ENCODE measurements at places on chromosomes 13 and 19. TPM values are rescaled to one million over a fixed set of nuclear protein-coding genes. Genes with fewer than 3 reads are reported as not detected.

DNA sequence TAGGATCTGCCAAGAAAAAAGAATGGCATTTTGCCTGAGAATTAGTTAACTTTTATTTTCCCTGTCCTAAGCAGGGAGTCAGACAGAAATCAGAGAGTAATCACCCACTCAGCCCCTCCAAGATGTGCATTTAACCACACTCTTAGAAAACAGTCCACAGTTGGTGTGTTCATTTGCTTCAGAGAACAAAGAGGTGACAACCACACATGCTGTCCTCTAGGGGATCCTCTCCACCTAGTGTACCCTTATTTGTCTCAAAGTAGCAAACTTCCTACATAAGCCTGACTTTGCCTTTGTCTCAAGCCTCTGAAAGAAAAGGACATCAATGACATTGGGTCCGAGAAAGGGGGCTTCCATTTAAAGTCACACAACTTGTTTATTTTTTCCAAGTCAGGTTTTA, 107.0 kb upstream of the RFC3 start:
- DNase-seq = no peak

GRCh38 chr13:113329656-113330312, 32.7 kb downstream of the LAMP1 start:
- DNase-seq = no peak

DNA sequence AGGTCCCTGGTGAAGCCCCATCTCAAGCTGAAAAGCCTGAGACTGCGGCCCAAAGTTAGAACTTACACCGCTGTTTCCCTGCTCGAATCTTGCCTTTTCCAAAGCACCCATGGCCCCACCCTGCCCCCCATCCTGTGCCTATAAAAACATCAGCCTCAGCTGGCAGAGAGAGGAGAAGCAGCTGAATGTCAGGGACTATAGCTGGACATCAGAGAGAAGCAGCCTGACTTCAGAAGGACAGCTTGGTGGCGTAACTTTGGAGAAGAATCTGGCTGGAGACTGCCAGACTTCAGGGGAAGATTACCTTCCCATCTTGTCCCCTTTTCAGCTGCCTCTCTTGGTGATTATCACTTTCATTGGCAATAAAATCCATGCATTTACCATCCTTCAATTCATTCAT, 9.3 kb upstream of the RCBTB2 start:
- DNase-seq = no peak

DNA sequence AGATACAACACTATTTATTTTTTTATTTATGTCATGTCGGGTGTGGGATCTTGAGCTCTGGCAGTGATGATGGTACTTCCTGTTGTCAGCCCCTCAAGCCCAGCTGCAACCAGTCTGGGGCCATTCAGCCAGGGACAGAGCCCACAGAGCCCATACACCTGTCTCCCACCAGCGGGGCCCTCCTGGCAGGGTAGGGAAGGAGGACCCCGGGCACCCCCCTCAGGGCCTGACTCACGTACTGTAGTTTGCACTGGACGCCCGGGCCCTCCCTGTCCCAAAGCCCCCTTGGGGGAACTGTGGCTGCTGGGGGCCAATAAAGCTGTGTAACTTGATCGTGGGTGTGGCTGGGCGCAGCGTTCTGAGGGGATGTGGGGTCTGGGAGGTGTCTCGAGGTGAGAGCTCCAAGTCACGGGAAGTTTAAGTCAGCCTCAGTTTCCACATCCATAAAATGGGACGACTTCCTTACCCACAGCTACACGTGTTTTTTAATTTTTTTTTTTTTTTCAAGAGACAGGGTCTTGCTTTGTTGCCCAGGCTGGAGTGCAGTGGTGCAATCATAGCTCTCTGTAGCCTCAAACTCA, 9.5 kb downstream of the ATG4D start:
- DNase-seq = no peak

DNA sequence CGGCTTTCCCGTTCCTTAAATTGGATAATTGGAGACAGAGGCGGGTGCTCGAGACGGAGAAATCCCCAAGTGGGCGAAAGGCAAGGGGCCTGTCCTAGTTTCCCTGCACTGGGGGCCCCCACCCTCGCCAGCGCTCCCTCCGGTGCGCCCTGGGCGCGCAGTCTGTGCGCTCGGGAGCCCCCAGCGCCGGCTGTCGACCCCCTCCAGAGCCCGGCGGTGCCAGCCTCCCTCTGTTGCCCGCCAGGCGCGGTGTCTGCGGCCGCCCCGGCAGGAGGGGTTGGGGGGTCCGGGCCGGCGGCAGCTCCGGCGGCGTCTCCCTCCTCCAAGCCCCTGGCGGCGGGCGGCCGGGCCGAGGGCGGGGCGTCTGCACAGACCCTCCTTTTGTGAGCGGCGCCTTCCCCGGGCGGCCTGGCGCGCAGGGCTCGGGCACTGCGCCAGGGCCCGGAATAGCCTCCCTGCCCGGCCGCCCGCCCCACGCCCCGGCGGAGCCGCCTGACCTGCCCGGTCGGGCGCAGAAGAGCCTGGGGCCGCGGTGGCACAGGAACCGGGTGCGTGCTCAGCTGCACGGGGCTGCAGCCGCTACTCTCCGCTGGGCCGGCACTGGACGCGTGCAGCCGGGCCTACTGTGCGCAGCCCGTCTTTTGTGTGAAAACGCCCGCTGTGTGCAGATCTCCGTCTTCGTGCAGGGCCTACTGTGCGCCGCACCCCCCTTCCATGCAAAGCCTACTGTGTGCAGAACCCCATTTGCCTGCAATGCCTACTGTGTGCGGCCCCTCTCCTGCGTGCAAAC, 13.2 kb downstream of the GADD45B start:
- peak; percentile 66 for DNase-seq

DNA sequence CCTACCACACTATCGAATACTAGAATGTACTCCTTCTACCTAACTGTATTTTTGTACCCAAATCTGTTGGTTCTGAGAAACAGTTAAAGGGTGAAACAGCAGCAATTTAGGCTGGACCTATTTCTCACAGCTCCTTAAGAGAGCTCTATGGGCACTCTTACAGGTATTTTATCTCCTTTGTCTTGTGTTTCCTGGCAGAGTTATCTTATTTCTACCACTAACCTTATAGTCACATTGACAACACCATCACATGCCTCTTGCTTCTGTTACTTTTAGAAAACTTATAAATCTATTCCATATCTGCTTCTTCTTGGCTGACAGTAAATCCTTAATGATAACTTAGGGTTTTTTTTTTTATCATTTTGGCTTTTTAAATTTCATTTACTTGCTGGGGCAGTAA, 130.7 kb downstream of the MYO16 start:
- DNase-seq = no peak

- DNase-seq = peak; percentile 69
These were observed 1.5 kb downstream of the KMT5C start for GRCh38 chr19:55341171-55341588.

Gene IRF2BP1
- total RNA-seq = 42.9 TPM

GRCh38 chr19:49111218-49111998, 2.8 kb upstream of the LIN7B start:
- DNase-seq = no peak

Gene CGB8
- total RNA-seq = 0.61 TPM

Gene FXYD1
- not detected for total RNA-seq

DNA sequence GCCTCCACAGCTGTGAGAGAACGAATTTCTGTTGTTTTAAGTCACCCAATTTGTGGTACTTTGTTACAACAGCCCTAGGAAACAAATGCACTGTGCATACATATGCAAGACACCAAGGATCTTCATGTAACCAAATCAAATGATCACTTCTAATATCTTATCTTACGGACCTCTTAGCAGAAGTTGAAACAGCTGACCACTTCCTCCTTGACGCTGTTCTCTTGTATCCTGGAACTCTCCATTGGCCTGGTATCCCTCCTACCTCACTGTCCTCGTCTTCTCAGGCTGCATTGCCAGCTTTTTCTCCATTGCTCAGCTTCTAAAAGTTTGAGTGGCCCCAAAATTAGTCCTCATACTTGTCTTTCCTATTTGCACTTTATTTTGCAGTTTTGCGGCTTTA, 200.4 kb downstream of the DLEU7 start:
- DNase-seq = no peak

DNA sequence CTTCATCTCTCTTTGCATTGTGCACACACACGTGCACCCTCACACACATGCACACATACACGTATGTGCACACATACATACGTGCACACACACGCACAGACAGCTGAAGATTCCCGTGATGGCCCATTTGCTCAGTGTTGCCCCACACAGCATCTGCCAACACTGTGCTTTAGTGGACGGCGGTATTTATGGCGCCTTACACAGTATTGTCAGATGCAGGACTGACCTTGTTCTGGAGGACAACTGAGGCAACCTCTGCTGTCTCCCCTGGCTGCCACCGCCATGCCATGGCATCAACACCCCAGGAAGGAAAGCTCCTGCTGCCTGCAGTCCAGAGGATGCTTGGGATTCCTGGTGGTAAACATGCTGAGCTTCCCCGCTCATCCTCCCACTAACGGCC, 316.4 kb downstream of the TEX29 start:
- DNase-seq = no peak

Gene DENND1C
- not detected for total RNA-seq

GRCh38 chr19:3423183-3423829, 56.9 kb downstream of the NFIC start:
- no peak for DNase-seq

Gene MYO16
- total RNA-seq = 0.05 TPM

DNA sequence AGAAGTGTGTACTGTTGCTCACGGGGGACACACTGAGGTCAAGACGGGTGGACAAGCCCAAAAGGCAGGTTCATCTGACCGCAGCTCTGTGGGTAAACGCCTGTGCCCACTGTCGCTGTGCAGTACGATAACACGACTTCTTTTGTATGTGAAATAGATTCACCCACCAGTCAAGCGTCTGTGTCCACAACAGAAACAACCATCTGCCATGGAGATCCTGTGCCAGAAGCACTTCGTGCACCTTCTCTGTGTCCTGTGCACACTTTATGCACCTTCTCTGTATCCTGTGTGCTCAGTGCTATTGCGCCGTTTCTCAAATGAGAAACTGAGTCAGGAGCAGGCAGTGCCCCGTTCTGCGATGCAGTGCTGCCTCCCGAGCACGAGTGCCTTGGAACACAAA, 138.9 kb downstream of the ATP11A start:
- no peak for DNase-seq

- no peak for DNase-seq
These were observed 18.9 kb downstream of the TGFB1 start for GRCh38 chr19:41334793-41335192.

DNA sequence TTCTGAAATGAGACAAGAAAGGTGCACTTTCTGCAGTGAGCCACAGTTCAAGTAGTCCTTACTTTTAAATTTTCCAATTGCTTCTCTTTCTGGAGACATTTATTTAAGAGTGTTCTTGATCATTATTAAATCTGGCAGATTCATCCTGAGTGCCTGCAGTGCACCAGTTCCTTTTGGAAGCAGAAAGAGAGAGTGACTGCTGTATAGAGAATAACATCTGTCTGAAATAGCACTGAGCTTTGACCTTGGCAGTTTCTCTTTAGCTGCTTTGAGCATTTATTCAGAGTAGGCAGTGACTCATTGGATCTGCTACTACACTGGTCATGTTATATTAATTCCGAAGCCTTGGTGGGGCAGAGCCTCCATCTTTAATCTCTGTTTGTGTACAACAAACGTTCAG, 1373.7 kb downstream of the PCDH9 start:
- no peak for DNase-seq

Gene SIGLECL1
- not detected for total RNA-seq

- DNase-seq = no peak
These were observed 53.5 kb upstream of the TSC22D1 start for GRCh38 chr13:44629465-44630183.

Gene PABPC3
- 0.06 TPM for total RNA-seq

Data from SJSA1 (cell line).